ENCODE measurements at places on chromosomes 4 and X.

DNA sequence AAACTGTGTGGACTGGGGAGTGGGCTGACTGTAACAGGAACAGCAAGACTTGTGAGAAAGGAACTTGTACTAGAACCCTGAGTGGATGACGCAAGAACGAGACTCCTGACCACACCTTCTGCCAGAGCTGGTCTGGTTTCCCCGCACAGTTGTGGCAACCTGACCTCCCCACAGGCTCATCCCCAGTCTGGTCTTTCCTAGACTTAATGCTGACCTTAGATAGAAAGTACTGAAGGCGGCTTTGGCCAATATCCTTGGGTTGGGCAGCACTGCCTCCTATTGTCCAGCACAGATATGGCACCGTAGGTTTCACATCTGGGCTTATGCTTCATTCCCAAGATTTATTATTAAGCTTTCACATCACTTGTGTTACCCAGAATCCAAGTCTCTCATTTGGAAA, 137.8 kb upstream of the FRG1 start:
- DNase-seq = no peak

DNA sequence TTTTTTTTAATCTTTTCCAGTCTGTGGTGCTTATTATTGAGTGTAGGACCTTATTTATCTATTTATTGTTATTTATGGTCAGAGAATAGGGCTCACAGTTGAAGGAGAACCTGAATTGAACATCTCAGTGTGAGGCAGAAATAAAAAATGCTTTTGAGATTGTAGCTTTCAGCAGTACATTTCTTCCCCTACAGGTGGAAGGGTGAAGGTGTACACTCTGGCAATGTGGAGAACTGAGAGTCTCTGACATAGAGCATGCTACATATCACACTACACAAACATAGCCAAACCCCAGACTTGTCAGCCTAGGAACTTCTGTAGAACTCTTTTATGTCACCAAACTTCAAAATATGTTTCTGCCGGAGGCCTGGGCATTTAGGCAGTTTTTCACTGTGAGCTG, 140.2 kb downstream of the STIM2 start:
- DNase-seq = no peak

GRCh38 chrX:150005027-150005426, 66.7 kb upstream of the EOLA2 start:
- no peak for DNase-seq

- no peak for DNase-seq
These were observed 319.1 kb upstream of the EMCN start for GRCh38 chr4:100836929-100837328.

DNA sequence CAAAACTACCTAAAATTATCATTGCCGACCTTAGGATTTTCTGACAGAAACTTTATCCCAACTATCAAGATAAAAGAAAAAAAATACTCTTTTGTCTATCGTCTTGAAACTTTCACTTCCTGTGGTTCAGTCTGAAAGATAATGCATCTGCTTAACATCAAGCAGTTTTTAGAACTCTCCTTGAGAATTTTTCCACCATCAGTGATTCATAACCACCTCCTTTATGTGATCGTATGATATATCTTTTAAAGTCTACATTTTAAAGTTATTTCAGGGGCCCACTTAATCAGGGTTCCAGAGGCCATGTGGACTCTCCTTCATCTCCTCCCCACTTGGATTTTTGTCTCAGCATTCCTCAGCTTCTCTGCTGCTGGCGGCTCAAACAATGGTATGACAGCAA, 272.8 kb upstream of the TENM3 start:
- no peak for DNase-seq

DNA sequence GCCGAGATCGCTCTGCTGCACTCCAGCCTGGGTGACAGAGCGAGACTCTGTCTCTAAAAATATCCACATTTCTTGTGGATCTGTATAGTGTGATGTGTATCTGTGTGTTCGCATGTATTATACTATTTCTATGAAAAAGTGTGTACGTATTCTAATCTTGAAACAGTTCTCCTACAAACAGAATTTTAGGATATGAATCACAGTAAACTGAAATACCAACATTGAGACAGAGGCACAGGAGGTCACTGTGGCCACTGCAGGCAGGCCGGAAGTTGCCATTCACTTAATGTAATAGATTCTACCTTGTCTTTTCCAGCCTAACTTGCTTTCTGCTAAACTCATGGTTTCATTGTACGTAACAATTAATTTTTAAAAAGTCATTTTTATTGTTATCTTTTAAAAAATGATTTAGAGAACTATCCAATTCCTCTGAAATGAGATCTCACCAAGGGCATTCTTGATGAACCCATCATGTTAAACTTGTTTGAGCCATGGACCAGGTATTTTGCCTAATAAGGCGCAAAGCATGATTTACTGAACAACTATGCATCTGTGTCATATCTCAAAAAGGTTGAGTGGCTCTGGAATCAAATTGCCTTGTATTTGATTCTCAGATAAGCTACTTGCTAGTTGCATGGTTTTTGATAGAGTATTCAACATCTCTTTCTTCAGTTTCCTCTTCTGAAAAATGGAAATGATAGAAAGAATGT, 154.9 kb upstream of the GYPA start:
- no peak for DNase-seq

DNA sequence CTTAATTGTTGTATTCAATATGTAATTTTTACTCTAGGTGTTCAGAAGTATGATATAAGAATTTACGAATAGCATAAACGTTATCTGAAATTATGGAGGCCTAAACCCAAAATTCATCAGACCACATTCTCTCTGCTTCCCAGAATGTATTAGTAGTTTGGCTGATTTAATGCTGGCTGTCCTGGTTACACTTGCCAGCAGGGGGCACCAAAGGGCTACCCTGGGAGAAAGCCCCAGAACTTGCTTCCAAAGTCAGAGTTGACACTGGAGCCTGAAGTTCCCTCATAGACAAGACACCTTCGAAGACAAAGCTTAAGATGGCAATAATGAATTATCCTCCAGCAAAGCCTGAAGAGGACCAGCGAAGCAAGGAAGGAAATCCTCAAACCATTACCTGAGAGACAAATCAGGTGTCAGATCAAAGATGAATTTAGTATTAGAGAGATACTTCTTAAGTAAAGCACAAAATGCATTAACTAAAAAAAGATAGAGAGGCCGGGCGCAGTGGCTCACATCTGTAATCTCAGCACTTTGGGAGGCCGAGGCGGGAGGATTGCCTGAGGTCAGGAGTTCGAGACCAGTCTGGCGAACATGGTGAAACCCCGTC, 11.3 kb upstream of the ANOS1 start:
- no peak for DNase-seq

- DNase-seq = no peak
These were observed 132.1 kb upstream of the GK2 start for GRCh38 chr4:79540143-79540542.

GRCh38 chr4:173590697-173591096, 60.7 kb upstream of the HAND2 start:
- no peak for DNase-seq

DNA sequence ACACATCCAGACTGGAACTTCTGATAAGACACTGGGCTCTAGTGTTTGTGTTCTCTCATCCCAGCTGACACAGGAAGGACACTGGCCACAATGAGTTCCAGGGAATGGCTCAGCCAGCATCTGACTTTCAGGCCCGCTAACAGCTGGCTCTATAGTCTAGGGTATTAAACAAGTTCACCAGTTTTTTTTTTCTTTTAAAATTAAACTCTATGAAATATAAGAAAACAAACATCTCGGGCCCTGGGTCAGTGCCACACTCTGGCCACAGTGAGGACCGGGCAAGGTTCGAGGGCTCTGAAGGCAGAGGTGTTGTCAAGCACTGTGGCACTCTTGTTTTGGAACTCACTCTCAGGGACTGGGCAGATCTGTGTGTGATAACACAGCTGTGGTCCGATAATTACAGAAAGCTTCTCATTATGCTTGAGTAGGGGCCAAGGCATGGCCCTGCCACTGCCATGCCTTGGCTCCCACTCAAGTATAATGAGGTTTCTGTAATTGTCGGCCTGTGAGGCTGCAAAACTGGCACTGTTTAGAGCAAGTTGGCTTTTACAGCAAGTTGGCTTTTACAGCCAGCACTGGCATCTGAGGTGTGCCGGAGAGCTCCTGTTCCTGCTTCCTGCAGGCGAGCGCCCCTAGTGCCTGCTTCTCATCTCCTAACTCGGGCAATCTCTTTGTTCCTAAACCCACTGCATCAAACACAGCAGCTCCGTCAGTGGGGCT, 62.8 kb downstream of the PPP1R2C start:
- DNase-seq = no peak

- DNase-seq = no peak
These were observed 107.7 kb upstream of the ZFP42 start for GRCh38 chr4:187887906-187888305.

GRCh38 chrX:49842621-49843020, 13.5 kb downstream of the PAGE4 start:
- no peak for DNase-seq

DNA sequence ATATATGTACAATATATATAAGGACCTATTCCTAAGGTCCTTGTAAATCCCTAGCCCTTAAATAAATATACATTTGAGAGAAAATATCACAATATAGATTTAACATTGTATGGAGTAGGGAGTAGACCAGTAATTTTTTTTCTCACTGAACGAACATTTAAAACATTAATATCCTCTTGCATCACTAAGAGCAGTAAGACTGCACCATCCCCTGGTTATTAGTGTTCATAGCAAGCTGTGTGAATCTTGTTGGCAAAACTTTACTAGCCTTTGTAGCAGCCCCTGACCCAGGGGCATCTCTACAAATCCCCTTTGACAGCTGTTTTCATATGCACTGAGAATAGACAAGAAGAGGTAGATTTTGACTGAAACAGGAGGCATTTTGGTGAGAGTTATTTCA, 146.5 kb downstream of the IL1RAPL2 start:
- no peak for DNase-seq

- no peak for DNase-seq
These were observed 71.8 kb downstream of the TMA16 start for GRCh38 chr4:163566257-163566796.

- no peak for DNase-seq
These were observed 162.9 kb downstream of the NSUN7 start for GRCh38 chr4:40912460-40913184.

DNA sequence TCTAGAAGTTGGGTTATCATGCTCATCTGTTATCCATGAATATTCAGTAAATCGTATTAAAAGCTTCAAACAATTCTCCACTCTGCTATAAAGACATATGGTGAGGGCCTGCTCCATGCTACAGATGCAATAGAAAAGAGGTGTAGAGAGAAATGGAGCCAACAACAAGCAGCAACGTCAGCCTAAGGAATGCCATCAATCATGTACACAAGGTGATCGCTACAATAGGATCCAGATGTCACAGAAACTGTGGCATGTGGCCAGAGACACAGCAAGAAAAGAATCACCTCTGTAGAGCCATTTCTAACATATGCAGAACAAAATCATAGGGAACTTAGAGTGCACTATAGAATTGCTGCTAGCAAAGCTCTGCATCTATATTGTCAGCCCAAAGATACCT, 1188.1 kb downstream of the PCDH7 start:
- DNase-seq = no peak

GRCh38 chr4:81410680-81411079, 61.0 kb downstream of the RASGEF1B start:
- no peak for DNase-seq

DNA sequence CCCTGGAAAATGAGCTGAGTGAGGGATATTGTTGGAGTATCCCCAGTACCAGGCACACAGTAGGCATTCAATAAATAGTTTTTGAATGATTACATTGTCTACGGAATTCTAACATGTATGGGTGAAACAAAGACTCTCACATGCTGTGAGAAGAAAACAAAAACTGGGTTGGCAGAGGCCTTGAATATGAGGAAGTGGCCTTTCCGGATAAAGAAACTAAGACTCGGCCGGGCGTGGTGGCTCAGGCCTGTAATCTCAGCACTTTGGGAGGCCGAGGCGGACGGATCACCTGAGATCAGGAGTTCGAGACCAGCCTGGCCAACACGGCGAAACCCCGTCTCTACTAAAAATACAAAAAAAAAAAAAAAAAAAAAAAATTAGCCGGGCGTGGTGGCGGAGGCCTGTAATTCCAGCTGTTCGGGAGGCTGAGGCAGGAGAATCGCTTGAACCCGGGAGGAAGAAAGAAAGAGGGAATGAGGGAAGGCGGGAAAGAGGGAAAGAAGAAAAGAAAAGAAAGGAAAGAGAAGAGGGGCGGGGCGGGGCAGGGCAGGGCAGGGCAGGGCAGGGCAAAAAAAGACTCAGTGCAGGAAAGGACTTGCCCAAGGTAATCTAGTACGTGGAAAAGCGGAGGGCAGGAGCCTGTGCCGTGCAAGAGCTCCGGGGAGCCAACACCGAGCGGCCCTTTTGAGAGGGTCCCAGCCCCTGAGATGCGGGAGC, 689 bp upstream of the TMA16 start:
- no peak for DNase-seq

- no peak for DNase-seq
These were observed 81.2 kb upstream of the GPM6B start for GRCh38 chrX:13898083-13898482.

DNA sequence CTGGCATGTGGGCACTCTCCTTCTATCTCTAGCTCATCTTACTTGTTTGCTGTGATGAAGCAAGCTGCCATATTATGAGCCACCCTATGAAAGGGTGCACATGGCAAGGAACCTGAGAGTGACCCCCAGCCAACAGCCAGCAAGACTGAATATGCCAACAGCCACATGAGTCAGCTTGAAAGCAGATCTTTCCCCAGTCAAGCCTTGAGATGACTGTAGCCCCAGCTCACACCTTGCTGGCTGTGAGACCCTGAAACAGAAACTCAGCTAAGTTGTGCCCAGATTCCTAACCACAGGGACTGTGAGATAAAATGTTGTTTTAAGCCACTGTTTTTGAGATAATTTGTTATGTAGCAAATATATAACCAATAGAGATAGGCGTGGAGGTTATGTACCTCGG, 36.2 kb downstream of the KDM5C start:
- DNase-seq = no peak

- no peak for DNase-seq
These were observed 119.1 kb upstream of the TRIM2 start for GRCh38 chr4:153084980-153085630.

GRCh38 chr4:26687728-26688127, 103.8 kb downstream of the TBC1D19 start:
- DNase-seq = no peak
